ENCODE measurements at places on chromosomes 11 and 22.

DNA sequence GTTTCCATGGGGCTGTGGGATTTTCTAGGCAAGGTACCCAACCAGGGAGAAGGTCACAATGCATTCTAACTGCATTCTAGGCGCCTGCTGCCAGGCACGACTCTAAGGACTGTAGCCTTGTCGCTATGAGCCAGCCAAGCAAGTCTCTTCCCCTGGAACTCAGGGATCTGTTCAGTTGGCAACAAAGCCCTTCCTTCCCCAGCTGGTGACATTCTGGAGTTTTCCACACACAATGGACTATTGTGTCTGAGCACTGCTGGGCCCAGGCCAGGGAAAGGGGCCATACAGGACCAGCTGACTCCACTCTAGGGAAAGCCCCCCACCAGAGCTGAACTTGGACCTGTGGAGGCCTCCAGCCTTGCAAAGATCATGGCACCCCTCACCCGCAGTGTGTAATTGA is 116.8 kb downstream of the RRAS2 start:
- DNase-seq: no peak

DNA sequence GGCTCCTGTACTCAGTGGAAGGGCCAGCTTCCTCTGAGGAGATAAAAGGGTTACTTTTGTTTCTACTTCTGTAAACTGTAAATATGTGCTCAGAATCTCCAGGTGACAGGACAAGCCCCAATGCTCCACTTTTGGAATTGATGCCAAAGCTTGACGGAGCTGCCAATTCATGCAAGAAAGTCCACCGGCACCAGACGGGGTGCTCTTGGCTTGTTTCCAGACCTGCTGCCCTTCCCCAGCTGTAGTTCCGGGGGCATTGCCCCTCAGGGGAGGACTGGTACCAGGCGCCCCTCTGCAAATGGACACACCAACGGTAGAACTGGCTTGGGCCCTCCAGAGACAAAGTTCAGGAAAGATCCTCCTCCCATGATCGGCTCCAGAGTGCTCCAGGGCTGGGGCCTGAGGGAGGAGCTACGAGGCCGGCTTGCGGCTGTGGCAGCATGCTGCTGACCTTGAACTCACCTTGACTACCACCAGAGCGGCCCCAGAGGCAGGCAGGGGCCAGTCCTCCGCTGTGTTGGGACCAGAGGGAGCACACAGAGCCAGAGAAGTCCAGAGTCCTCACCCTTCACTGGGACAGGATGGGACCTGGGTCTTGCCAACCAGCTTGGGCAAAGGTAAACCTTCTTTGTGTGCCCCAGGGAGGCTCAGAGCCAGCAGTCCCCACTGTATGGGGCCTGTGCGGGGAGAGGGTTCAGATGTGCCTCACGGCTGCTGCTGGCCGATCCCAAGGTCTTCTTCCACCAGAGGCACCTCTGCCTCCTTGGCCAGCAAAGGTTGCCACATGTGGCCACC is 17.8 kb upstream of the OAF start:
- no peak for DNase-seq

GRCh38 chr11:46743693-46744339 is 24.8 kb downstream of the F2 start:
- DNase-seq: no peak

GRCh38 chr22:28507896-28508295 is 171.7 kb downstream of the TTC28 start:
- DNase-seq: no peak

- no peak for DNase-seq
Observed at GRCh38 chr11:1667121-1667850, 29.7 kb upstream of the KRTAP5-6 start.

GRCh38 chr11:13053255-13053917 is 44.3 kb downstream of the RASSF10 start:
- DNase-seq: no peak

DNA sequence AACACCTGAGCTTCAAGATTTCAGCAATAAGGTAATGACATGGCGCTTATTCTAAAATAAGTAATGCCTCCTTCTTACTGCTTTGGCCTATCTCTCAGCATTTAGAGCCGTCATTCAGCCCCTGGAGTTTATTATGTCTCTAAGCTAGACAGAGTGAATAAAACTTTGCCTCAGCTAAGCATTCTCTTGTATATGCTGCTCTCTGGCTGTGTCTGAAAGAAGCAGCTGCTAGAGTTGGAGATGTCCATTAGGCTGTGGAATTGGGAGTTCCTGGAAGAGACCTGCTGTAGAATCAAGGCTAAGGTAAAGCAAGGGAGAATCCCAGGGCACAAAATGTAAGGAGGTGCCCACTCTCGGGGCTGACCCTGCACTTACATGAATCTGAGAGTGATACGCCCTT is 35.5 kb upstream of the TTC12 start:
- no peak for DNase-seq
